ENCODE measurements at places on chromosomes 7 and 10.

- DNase-seq, result no peak
These were observed 1.1 kb downstream of the VGF start for GRCh38 chr7:101164071-101164840.

DNA sequence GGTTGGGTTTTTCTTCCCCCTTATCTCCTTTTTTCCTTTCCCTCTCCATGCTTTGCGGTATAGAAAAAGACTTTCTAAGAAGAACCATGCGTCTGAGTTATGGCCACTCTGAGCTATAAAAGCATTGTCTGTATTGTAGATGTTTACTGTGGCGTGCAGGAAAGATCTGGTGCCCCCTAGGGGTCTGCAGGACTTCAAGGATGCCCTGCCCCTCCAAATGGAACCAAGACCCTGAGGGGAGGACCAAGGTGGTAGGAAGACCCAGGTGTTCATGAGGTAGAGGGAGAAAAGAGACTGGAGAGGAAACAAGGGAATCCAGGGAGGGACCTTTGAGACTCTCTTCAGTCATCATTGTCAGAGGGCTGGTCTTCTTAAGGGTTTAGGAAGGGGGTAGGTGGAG is 68.8 kb downstream of the CYP26A1 start:
- DNase-seq, result no peak

GRCh38 chr7:79454361-79454960 is 994 bp upstream of the MAGI2 start:
- DNase-seq, result no peak

DNA sequence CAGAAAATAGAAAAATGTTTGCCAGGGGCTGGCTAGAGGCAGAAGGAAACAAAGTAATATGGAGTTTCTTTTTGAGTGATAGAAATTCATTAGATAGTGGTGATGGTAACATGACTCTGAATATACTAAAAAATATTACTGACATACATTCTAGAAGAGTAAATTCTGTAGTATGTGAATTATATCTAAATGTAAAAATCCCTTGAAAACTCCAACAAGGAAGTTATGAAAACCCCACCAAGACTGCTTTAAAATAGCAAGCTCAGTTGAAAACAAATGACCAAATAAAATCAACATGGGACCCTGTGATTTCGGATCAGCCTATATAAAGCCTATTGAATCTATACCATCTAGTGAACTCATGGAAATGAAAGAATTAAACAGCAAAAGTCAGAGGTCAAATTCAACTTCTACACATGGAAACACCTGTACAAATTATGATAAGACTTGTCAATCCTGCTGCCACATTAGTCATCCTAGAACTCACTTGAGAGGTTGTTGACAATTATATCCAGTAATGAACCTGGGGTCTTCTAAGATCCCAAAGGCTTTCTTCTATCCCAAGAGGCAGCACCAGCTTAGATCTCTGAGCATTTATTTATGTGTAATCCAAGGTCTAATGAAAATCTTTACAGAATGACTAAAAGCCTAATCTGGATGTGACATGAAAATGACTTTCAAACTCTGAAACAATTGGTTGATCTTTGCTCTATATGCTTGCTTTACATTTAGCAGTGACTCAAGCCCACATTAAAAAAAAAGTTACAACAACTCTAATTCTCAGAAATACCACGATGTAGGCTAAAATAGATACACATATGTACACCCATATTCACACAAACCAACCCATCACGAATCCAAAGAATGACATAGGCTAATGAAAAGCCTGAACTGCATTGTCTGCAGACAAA is 59.3 kb downstream of the OSBPL3 start:
- DNase-seq, result no peak

DNA sequence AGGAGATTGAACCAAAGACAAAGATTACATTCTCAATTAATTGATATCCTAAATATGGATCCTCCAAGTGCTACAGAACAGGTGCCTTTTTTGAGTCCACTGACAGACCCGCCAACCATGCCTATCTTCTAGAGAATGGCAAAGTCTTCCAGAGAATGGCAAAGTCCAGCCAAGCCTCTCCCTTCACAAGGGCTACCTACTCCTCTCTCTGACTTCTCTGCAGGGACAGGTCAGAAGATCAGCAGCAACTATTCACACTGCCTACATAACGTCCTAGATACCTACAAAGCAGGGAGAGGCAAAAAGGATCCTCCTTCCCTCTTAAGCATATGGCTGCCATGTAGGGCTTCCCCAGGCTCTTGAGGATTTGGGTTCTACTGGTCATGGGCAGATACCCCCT is 12.4 kb downstream of the UBE2H start:
- no peak for DNase-seq

GRCh38 chr7:89761173-89761572 is 393.1 kb upstream of the STEAP1 start:
- no peak for DNase-seq

All from effector CD4-positive, alpha-beta T cell (primary cell).